CD4-positive, alpha-beta T cell treated with Interleukin-4 for 1 hour (primary cell): ENCODE measurements at places on chromosomes 2 and 18.

DNA sequence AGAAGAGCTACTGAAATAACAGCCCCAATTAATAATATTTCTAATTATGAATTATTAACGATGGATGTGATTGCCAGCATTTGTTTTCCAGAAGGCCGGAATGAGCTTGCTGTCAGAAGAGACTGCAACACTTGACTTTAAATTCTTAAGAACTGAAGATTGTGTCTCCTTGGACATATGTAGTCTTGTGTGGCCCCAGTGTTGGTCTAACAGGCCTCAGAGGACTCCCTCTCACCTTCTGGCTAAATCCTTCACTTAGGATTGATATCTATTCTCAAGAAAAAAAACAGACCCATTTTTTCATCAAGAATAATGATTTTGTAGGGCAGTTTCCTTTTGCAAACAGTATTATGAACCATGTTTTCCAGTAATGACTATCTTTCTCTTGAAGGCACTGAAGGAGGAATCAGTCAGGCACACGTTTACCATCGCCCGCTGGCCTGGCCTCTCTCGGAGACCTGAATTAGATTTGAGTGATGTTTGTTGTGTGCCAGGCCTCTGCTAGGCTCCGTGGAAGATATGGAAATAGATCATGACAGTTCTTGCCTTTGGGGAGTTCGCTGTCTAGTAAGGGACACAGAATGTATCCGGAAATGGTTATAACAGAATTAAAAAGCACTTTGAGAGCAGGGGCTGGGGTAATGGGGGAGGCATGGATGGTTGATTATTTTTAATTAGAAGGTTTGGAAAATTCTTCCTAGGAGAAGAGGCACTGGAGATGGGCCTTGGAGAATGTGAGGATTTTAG lies 258.0 kb downstream of the MYCN start:
- no peak for DNase-seq

DNA sequence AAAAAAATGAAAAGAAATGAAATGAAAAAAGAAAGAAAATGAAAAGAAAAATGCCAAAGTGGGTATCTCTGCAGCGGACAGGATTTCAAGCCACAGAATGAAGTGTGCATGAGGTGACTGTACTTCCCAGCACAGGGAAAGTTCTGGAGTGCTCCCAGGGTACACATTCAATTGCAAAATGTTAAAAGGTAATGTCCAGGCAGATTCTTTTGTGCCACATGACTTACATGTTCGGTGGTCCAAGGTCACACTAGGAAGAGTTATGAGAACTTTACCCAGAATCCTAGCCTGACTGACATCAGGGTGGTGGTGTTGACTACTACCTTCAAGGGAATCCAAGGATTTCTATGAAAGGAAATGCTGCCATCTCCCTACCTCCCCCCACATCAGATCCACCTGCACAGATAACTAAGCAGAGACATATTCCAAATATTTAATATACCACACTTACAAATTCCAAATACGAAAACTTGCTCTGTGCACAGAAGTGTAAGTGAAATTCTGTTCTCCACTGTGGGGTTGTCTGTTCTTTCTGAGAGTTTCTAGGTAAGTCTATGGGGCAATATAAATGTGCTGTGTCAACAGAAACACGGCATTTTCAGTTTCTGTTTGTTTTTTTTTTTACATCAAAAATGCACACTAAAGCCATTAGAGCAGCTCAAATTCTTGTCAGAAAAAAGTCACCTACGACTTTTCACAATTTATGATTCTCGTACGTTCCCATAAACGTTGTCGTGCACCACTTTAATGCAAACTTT lies 56.6 kb downstream of the CABYR start:
- no peak for DNase-seq

GRCh38 chr2:27792759-27793158 lies 21.2 kb downstream of the MRPL33 start:
- no peak for DNase-seq

DNA sequence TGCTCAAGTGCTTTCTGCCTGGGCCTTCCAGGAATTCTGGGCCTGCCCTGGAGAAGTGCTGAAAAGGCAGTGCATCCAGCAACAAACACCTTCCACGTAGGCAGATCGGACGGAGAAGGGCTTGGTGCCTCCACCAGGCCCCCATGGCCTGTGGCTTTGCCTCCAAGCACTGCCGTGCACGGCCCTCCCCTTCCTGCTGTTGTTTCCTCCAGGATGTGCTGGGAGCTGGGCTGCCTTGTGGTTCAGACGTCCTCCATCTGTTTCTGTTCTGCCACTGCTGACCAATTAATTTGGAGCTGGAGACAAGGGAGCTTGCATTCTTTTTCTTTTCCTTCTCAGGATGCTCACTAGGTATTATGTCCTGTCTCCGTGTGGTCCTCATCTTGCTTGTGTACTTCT lies 197.0 kb downstream of the HRH4 start:
- DNase-seq: no peak

DNA sequence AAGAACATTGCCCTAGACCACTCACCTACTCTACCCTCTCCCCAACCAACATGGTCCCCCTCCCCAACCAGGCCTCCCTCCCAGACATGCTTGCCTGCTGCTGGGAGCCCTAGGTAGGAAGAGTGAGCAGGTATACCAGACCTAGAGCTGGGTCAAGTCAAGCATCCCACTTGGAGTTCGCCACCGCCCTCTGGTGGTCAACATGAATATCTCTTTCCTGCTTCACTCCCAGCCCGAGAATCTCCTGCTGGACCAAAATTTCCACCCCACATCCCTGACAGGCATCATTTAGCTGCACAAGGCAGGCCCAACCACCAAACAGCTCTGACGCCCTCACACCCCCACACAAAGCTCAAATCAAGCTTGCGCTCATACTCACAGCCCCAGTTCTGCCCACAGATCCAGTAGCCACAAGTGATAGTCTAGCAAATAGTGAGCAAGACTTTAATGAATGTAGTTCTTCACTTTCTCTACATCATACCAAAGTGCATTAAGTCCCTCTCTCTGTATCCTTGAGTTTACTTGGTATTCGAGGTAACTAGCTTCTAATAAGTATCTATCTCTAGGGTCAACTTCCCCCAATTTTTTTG lies 116.0 kb downstream of the TNS1 start:
- peak; percentile 66 for DNase-seq

DNA sequence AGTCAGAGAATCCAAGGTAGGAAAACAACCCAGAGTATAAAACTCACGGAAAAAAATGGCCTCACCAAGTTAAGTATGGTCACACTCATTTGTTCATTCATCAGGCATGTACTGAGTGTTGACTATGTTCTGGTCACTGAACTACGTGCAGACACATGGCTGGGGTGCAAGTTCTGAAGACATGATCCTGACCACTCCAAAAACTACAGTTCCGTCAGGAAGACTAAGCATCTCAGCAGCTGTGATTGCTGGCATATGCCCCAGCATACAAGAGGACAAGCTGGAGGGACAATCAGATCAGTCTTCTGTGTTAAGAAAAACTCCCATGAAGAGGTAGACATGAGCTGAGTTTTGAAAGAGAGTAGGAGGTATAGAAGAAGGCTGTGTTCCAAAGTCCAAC lies 72.8 kb downstream of the TCF4 start:
- no peak for DNase-seq

DNA sequence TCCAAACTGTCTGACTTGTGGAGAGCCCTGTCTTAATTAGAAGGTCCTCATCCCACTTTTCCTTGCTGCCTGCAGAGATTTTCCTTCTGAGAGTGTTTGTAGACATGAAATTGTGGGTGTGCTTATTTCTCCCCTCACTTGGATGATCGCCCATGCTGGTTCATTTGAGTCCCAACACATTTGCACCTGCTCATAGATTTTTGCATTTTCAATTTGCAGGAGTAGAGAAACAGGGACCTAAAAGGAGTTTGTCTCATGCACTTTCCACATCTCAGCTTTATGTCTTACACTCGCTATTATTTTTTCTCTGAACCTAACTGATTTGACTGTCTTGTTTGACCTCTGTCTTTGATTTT lies 33.2 kb upstream of the FHL2 start:
- DNase-seq: no peak

- peak; percentile 29 for DNase-seq
These were observed 79.1 kb upstream of the DNMT3A start for GRCh38 chr2:25420820-25421237.

DNA sequence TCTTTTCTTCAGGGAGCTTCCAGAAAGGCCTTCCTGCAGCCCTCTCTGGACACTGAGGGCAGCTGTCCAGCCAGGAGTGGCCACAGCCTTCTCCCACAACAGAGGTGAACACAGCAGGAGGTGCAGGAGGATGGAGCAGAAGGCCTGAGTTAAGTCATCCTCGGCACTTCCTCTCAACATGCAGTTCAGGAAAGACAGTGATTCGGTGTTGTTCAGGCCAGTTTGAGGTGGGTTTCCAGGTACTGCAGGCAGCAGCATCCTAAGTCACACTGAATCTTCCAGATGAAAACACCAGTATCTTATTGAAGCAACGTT lies 225.3 kb upstream of the PXDN start:
- DNase-seq: no peak

- no peak for DNase-seq
These were observed 45.8 kb upstream of the NFU1 start for GRCh38 chr2:69483024-69483423.

- DNase-seq: no peak
These were observed 98.4 kb downstream of the COLEC12 start for GRCh38 chr18:402129-402528.

DNA sequence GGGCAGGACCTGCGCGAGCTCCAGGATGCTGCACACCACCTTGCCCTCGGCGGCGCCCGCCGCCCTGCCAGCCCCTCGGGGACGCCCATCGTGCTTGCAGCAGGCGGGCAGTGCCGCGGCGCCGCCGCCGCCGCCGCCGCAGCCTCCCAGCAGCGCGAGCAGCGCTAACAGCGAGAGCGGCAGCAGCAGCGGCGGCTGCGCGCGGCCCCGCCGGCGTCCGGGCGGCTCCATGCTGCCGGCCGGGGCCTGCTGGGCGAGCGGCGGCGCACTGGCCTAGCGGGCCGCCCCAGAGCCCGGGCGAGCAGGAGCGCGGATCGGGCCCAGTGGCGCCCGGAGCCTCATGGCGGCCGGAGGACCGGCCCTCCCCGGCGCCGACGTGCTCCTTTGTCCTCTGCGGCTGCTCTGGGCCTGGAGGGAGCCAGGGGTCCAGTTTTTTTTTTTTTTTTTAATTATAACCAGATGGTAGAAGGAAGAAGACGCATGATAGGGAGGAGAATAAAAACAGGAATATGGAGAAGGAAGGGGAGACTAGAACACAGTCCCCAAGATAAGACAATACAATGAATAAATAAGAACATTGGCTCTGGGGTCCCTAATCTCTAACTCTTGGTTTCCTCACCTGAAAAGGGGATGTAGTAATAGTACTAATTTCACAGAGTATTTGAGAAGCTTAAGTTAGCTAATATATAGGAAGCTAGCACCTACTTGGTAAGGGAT lies 17.1 kb upstream of the ANKRD62 start:
- no peak for DNase-seq
